CD4-positive, alpha-beta T cell treated with Interleukin-12 subunit alpha and Interleukin-12 subunit beta, for 1 hour (primary cell): ENCODE measurements at places on chromosomes 7 and 10.
A peak's percentile ranks its signal among the peaks of the same experiment; 100 is the strongest.

DNA sequence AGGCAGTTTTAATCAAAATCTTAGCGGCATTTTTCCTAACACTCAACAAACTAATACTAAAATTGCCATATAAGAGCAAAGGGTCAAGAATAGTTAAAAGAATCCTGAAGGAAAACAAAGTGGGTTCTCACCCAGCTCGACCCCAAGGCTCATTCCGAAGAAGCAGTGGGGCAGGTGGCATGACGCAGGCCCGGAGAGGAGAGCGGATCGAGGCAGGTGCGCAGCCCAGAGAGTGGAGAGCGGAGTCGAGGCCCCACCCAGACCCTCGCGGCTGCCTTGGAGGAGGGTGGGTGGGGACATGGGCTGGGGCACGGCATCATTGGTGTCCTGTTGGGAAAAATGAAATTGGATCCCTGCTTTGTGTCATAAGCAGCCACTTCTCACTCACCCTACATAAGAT is 109.8 kb downstream of the INPP5A start:
- no peak for DNase-seq

DNA sequence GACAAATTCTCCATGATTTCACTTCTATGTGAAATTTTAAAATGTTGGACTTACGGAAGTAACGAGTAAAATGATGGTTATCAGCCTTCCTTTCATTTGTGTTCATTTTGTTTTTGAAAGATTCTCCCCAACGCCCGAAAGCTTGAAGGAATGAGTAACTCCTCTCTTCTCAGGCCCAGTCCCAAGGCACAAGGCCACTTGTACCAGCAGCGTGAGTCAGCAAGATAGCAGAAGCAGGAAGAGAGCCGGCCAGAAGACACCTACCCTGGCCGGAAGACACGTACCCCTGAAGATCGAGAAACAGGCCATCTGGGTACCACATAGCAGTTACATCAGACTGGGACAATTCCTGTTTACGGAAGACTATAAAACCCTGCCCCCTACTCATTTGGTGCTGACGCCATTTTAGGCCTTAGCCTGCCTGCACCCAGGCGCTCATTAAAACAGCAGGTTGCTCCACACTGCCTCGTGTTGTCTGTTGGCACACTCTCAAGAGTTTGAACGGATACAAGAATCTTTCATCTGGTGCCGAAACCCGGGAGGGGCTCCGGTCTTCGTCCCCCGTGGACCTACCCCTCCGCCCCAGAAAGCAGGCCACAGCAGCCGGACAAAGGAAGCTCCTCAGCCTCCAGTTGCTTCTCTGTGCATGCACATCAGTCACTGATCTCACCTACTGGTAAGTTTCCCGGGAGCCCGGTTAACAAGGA is 60.4 kb downstream of the LRRC17 start:
- DNase-seq = no peak

GRCh38 chr7:105187302-105188169 is 173.5 kb downstream of the KMT2E start:
- DNase-seq = no peak

- no peak for DNase-seq
These were observed 30.2 kb downstream of the KLHL7 start for GRCh38 chr7:23135755-23136154.

DNA sequence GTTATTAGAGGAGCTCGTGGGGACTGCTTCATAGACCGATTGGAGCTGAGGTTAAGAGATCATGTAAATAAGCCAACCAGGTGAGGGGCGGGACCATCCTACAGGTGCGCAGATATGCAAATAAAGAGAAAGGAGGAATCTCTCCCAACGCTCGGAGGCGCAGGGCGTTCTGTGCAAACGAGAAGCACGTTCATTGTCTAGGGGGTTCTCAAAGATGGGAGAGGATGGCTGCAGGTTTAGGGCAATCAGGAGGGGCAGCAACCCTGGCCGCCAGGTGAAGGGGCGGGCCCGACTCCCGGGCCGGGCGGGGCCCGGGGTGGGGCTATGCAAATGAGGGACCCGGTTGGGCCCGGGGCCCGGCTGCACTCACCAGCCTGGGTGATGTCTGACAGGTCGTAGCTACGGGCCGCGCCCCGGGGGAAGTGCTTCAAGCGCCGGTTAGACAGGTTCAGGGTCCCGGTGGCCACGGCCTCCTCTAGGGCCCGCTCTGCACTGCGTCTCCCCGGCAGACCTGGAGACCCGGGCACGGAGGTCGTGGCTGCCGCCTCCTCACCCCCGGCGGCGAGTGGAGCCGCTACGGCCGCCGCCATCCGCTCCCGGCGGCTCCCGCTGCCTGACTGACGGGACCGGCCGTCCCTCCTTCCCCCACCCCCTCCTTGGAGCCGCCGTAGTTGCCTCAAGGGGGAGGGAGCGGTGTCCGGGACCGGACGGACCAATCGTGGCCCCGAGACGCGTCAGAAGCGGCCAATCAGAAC is at the start of gene LRCH4:
LRCH4 (minus strand) TSS at position 619 of the 755 bp plus-strand sequence; CDS start at position 590, 29 bp downstream.
- peak; percentile 67 for DNase-seq

DNA sequence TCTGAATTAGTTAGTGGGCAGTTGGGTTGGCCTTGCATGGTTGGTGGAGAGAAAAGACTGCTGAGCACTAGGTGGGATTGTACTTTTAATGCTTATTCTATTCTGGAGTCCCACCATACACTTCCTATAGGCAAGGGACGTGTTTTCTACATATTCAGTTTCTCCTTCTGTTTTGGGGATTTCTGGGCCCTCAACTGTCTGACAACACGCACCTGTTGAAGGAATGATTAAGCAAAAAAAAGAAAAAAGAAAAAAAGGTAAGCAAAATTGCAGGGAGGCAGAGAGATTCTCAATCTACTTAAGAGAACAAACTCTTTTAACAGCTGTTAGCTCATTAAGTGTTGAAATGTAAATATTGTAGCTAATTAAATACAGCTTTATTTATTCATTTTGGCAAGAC is 541.3 kb downstream of the CALN1 start:
- no peak for DNase-seq

DNA sequence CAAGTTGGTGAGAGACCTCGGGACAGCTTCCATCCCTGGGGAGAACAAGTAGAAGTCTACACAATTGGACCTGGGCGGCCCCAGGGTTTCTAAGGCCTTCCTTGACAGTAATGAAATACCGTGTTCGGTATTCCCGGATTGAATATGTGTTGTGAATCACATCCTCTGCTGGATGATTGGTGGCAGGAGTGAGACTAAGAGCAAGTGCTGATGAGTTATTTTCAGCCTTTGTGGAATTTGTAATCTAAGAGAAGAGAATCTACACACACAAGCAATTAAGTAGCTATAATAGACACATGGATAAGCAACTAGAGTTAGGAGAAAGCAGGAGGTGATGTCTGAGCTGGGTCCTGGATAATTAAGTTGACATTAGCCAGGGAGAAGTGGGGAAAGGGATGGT is 64.8 kb upstream of the VWC2 start:
- no peak for DNase-seq

- no peak for DNase-seq
These were observed 28.1 kb downstream of the CSGALNACT2 start for GRCh38 chr10:43166207-43166879.

- peak; percentile 88 for DNase-seq
These were observed 15.6 kb downstream of the ATG9B start for GRCh38 chr7:151008511-151009323.

DNA sequence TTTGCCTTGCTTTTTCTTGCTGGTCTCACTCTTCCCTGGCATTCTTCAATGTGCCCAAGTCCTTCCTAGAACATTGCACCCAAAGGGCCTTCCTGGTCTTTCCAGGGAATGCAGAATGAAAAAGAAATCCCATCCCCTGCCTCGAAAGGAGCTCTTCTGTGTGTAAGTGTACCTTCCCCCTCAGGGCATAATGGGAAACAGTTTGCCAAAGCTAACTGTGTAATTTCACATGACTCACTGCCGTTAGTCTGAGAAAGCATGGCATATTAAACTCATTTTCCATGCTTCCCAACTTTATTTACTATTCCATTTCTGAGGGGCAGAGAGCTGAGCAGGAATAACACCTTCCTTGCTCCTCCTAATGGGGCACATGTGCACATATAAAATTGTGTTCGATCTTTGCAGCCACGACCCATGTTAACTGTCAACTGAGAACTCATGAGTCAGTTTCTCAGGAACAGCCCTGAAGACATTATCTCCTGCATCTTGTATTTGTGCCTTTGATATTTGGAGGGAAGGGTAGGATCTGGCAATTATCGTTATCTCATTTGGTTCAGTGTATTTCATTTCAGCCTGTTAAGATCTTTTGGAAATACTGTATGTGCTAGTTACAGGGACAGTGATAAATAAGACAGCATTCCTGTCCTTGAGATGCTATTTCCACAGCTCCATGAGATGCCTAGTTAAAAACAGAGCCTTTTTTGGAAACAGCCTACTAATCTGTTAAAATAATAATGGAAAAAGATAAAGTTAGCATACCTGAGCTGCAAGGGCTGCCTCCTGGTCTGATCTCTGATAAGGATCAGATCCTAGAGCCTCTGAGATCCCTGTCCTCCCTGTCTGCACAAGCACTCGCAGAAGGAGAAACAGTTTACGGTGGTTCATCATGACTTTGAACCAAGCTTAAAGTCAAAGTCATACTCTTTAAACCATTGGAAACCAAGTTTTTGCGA is 42.3 kb downstream of the IKZF1 start:
- no peak for DNase-seq

DNA sequence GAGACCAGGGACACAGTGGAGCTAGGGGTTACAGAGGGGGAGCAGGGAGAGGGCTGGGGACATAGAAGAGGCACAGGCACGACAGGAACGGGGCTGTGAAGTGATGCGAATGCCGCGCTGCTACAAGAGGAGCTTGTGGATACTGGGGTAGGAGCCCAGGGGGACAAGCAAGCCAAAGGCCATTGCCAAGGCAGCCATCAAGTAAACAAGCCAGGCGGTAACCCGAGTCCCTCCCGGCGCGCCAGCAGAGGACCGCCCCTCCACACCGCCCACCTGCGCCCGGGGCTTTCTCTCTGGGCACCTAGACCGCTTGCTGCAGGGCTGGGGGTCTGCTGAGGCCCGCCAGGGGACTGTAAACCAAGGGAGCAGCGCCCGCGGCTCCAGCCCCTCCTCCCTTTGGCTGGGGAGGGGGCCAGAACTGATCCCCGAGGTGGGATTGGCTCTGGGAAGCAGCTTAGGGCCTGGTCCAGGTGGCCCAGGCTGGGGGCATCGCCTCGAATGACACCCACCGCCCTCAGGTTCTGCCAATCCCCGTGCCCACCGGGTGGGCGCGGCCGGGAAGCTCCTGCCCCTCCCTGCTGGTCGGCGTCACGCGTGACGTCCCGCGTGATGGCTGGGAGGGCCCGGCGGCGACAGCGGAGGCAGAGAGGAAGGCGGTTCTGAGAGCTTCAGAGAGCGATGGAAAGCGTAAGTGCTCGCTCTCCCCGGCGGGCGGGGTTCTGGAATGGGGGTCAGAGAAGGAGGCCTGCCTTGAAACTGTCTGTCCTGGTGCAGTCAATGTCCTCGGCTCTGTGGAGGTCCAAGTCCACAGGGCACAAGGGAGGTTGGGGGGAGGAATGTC is 982 bp downstream of the SFXN3 start:
- DNase-seq = peak; percentile 84

DNA sequence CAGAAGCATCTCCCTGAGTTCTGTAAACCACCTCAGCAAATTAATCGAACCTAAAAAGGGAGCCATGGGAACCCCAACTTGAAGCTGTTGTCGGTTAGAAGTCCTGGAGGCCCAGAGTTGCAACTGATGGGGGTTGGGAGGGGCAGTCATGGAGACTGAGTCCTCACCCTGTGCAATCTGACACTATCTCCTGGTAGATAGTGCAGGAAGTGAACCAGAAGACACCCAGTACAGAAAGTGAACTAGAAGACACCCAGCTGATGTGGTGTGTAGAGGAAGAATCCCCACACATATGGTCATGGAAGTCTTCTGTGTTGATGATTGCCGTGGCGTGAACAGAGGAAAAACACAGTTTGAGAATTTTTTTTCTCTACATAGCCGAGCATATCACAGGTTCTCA is 58.8 kb upstream of the SRRM3 start:
- DNase-seq = peak; percentile 36

DNA sequence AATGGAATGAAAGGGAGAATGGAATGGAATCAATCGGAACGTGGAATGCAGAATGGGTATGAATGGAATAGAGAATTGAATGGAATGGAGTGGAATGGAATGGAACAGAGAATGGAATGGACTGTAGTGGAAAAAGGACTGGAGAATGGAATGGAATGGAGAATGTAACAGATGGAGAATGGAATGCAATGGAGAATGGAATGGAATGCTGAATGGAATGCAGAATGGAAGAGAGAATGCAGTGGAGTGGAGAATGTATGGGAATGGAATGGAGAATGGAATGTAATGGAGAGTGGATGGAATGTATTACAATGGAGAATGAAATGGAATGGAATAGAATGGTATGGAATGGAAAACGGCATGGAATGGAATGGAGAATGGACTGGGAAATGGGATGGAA is 96.9 kb downstream of the NSUN6 start:
- DNase-seq = no peak

GRCh38 chr10:73253225-73253555 is 746 bp upstream of the MRPS16 start:
- peak; percentile 12 for DNase-seq

- DNase-seq = no peak
These were observed 12.6 kb downstream of the CPA2 start for GRCh38 chr7:130279286-130279685.

- DNase-seq = no peak
These were observed 75.4 kb downstream of the EGFR start for GRCh38 chr7:55094092-55094690.

GRCh38 chr7:108294595-108294994 is 161.6 kb downstream of the NRCAM start:
- DNase-seq = no peak

GRCh38 chr7:158484801-158485531 is 102.7 kb downstream of the PTPRN2 start:
- DNase-seq = no peak

GRCh38 chr7:30458311-30458710 is 20.3 kb downstream of the NOD1 start:
- DNase-seq = no peak
